HepG2 (cell line): ENCODE measurements at places on chromosomes 4 and X.
A peak's percentile ranks its signal among the peaks of the same experiment; 100 is the strongest.

DNA sequence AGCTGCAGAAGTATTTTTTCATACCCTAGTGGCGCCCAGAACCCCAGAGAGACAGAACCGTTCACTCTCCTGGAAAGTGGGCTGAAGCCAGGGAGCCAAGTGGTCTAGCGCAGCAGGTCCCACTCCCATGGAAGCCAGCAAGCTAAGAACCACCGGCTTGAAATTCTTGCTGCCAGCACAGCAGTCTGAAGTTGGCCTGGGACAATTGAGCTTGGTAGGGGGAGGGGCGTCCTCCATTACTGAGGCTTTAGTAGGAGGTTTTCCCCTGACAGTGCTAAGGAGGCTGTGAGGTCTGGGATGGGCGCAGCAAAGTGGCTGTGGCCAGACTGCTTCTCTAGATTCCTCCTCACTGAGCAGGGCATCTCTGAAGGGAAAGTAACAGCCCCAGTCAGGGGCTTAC is 84.5 kb upstream of the ATXN3L start:
- no peak for DNase-seq

DNA sequence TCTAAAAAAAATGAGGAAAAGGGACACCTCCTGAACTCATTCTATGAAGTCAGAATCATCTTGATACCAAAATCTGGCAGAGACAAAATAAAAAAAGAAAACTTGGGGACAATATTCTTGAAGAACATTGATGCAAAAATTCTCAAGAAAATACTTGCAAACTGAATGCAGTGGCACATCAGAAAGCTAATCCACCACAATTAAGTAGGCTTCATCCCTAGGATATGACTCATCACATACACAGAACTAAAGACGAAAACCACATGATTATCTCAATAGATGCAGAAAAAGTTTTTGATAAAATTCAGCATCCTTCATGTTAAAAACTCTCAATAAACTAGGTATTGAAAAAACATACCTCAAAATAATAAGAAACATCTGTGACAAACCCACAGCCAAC is 98.3 kb downstream of the FAM47B start:
- no peak for DNase-seq

DNA sequence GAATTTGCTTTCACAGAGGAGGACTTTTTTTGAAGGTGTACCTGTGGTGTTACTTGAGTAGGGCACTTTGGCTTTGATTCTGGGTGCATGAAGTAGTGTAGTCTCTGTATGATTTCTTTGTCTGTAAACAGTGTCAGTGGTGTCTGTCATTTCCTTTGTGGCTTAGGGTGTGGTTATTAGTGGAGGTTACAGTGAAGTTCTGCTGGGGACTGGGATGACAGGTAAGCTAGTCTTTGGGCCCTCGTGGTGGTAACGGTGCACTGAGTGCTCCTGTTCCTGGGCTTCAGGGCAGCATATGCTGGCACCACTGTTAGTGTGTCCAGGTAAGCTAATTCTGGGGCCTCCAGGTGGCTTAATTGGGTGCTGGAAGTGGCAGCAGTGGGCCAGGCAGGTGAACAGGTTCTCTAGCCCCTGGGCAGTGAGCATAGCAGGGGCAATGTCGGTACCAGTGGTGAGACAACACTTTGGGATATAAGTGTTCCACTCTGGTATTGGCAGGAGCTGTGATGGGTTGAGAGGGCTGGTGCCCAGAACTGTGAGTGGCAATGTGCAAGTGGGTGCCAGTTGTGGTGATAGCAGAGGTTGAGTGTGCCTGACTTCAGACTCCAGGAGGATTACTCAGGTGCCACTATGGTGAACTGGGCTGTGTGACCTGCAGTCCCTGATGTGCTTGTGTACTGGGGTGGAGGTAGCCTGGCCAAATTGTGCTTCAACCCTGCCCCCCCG is 26.0 kb upstream of the VSIG1 start:
- no peak for DNase-seq

DNA sequence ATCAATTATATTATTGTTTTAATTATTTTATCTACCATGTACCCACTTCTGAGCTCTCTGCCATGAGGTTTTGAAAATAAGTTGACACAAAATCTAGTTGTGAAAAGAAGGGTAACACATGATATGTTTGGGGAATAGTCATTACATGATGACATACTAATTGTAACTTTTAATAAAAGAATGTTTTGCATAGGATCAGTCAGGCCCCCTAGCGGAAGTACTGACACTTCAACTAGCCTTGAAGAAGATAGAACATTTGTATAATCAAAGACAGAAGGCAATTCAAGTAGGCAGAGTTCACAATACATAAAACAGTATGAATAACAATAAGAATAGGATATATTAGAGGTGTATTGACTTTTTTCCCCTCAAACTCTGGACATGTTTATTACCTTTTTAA is 1191.0 kb upstream of the AGA start:
- DNase-seq: no peak

DNA sequence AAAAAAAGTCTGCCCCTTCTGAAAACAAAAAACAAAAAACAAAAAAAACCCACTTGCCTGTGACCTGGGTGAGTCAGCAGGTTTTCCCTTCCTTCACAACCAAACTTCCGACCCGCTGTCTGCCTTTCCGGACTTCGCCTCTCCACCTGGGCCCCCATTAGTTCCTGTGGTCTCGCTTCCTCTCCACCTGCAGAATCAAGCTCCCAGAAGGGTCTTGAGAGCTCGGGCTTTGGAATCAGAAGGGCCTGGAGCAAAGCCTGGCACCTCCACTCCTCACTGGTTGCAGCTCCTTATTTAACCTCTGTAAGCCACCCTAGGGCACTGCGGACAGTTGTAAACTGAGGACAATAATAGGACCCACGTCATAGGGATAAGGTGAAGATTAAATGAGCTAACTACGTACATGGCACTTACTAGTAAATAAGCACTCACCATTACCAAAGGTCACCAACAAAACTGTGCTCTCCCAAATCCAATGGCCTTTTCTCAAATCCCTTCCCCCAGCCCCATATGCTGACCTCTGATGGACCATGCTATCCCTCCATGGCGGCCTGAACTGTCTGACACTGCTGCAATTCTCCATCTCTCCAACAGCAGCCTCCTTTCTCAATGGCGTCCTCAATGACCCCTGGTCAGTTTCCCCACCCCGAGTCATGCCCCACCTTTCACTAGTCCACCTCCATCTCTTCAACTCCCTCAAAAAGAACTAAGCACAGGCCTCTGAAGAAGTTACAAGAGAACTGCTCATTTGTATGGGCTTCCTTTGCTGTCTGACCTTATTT is 64.2 kb downstream of the IRF2 start:
- DNase-seq: no peak

DNA sequence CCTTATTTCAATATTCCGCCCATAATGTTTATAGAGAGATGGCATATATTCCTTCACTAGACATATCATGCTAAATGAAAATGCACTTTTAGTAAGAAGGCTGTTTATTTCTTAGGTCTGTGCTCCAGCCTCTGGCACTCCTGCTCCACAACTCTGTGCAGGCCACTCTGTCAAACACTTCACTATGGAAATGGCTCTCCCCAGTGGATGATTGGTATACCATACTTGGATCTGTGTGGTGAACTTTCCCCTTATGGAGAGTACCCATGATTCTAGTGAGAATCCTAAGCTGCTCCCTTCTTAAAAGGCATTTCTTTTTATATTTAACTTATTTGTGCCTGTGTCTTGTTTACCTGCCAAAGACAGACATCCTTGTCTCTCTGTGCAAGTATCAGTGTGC is 480.1 kb upstream of the GALNT7 start:
- no peak for DNase-seq

- no peak for DNase-seq
Measured at GRCh38 chrX:5916945-5917344, 311.7 kb downstream of the NLGN4X start.

GRCh38 chrX:91414713-91415112 is 19.9 kb upstream of the PABPC5 start:
- DNase-seq: no peak

- DNase-seq: no peak
Measured at GRCh38 chrX:9495496-9495895, 30.6 kb downstream of the TBL1X start.

GRCh38 chr4:88452912-88453311 is 4.0 kb upstream of the HERC5 start:
- DNase-seq: no peak

- no peak for DNase-seq
Measured at GRCh38 chrX:152202886-152203285, 64.5 kb upstream of the MAGEA10 start.

DNA sequence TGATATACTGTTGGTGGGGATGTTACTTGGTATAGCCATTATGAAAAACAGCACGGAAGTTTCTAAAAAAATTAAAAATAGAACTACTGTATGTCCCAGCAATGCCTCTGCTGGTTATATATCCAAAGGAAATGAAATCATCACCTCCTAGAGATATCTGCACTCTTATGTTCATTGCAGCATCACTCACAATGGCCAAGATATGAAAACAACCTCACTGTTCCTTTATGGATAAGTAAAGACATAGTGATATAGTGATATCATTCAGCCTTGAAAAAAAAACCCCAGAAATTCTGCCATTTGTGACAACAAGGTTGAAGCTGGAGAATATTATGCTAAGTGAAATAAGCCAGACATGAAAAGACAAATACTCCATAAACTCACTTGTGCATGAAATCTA is 543.8 kb upstream of the SLIT2 start:
- DNase-seq: no peak

- DNase-seq: no peak
Measured at GRCh38 chrX:142428916-142429315, 223.8 kb upstream of the MAGEC2 start.

GRCh38 chrX:18661273-18661672 is 10.6 kb downstream of the RS1 start:
- no peak for DNase-seq

GRCh38 chrX:19849464-19850080 is 37.8 kb downstream of the SH3KBP1 start:
- no peak for DNase-seq

- DNase-seq: no peak
Measured at GRCh38 chrX:116267511-116268040, 97.0 kb downstream of the AGTR2 start.

GRCh38 chr4:72933029-72933428 is 136.5 kb downstream of the COX18 start:
- DNase-seq: no peak

DNA sequence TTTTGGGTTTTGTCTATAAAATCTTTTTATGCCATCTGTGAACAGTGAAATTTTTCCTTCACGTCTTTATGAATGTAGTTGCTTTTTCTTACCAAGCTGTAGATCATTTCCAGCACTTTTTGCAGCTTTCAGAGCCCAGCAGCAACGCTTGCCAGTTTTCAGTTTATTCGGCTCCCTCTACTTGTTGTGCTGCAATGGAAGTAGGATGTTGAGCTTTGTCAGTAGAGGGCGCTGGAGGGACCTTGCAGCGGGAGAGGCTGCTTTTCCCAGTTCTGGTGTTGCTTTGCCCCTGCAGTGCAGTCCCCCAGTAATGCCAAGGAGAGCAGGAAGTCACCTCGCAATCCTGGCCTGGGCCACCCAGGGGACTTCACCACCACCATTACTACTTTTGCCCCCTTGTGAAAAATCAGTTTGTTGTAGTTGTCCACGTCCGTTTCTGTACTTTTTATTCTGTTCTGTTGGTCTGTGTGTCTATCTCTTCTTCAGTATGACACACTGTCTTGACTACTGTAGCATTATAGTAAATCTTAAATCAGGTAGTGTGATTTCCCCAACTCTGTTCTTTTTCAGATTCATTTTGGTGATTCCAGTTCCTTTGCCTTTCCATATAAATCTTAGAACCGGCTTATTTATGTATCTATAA is 21.8 kb downstream of the CMC4 start:
- peak; percentile 35 for DNase-seq

GRCh38 chr4:1249731-1250526 is 999 bp upstream of the CTBP1 start:
- peak; percentile 40 for DNase-seq

- no peak for DNase-seq
Measured at GRCh38 chr4:123346951-123347350, 49.6 kb upstream of the SPRY1 start.
